Adrenal gland (tissue), 19 donors: ENCODE measurements at places on chromosomes 12 and 14. TPM values are rescaled to one million over a fixed set of nuclear protein-coding genes. Genes with fewer than 3 reads are reported as not detected.

- H3K27ac ChIP-seq: no peak overlapping the region
- no peak for DNase-seq
- no peak overlapping the region for H3K4me3 ChIP-seq
- no peaks in the 10 kb centered on the region for H3K4me1 ChIP-seq
Observed at GRCh38 chr14:26328791-26329190, 269.0 kb downstream of the NOVA1 start.

GRCh38 chr12:15534874-15535273 lies 212.6 kb downstream of the PTPRO start:
- H3K4me3 ChIP-seq: no peak overlapping the region
- H3K27ac ChIP-seq: peak overlapping the region; percentile 51
- no peaks in the 10 kb centered on the region for H3K36me3 ChIP-seq

TAS2R31 gene
- total RNA-seq: 19.1 TPM

DNA sequence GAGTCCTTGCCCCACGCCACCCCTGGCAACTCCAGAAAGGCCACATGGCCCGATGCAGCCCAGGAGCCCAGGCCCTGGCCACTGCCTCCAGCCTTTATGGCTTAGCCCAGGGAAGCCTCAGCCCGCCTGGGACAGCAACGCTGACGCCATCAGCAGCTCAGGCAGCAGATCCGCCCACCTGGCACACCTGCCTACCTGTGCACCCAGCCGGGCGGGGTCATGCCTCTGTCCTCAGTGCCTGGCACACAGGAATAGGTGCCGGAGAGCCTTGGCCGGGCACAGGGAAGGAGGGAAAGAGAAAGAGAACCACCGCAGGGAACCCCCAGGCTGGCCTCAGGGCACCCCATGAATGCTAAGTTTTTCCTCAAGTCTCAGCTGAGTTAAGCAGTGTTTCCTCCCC lies 21.1 kb downstream of the BEGAIN start:
- no peaks in the 10 kb centered on the region for H3K4me1 ChIP-seq
- no peaks in the 10 kb centered on the region for H3K36me3 ChIP-seq
- no peak for DNase-seq
- H3K27me3 ChIP-seq: peaks cover 24% of the 10 kb centered on the region

DNA sequence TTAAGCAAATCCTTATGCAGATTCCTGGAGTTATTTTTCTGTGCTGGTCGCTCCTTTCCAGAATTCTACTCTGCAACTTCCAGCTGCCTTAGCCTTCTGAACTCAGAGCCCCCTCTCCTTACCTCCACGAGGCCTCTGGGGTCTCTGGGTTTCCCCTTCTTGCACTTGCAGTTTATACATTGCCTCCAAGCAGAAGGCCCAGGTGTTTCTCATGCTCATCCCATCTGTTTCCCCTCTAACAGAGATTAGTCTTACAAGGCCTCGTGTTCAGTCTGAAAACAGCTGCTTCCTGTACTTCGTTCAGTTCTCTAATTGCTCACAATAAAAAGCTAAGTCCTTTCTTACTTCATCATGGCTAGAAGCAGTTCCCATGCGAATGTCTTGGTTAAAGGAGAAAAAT lies 134.4 kb upstream of the FGD4 start:
- H3K36me3 ChIP-seq: no peaks in the 10 kb centered on the region
- no peak overlapping the region for H3K27ac ChIP-seq
- H3K27me3 ChIP-seq: no peaks in the 10 kb centered on the region
- DNase-seq: no peak
- H3K4me3 ChIP-seq: no peak overlapping the region

DNA sequence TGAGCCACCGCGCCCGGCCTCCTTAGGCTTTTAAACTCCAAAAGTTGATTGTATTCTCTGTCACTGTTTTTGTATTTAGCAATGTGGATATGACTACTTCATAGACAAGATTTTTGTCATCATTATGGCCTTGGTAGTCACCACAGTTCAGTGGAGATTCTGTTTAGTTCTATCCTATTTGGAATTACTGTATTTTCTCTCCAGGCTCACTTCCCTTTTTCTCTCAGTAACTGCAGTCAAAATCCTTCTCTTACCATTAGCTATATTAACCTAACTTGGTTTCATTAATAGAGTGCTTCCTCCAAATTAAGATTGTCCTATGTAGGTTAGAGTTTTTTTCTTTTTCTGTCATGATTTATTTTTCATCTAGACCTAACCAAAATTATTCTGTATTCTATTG lies 283.9 kb downstream of the TMTC2 start:
- H3K4me3 ChIP-seq: no peak overlapping the region
- no peak overlapping the region for H3K27ac ChIP-seq
- no peaks in the 10 kb centered on the region for H3K36me3 ChIP-seq
- H3K27me3 ChIP-seq: no peaks in the 10 kb centered on the region
- no peak for DNase-seq
- no peaks in the 10 kb centered on the region for H3K4me1 ChIP-seq

GRCh38 chr12:130878193-130879185 lies 6.6 kb downstream of the RAN start:
- H3K27me3 ChIP-seq: no peaks in the 10 kb centered on the region
- H3K36me3 ChIP-seq: peaks cover 35% of the 10 kb centered on the region
- H3K4me1 ChIP-seq: peaks cover 10% of the 10 kb centered on the region
- H3K27ac ChIP-seq: no peak overlapping the region
- no peak for DNase-seq
- no peak overlapping the region for H3K4me3 ChIP-seq
